ENCODE measurements at places on chromosomes 12 and 14.

- no peak for DNase-seq
Measured at GRCh38 chr12:42222724-42223123, 15.3 kb downstream of the YAF2 start.

- DNase-seq = no peak
Measured at GRCh38 chr12:46442738-46443137, 70.2 kb upstream of the SLC38A2 start.

- DNase-seq = no peak
Measured at GRCh38 chr14:66043921-66044320, 442.2 kb upstream of the CCDC196 start.

GRCh38 chr12:12722435-12723148 is 5.4 kb downstream of the CDKN1B start:
- DNase-seq = no peak

DNA sequence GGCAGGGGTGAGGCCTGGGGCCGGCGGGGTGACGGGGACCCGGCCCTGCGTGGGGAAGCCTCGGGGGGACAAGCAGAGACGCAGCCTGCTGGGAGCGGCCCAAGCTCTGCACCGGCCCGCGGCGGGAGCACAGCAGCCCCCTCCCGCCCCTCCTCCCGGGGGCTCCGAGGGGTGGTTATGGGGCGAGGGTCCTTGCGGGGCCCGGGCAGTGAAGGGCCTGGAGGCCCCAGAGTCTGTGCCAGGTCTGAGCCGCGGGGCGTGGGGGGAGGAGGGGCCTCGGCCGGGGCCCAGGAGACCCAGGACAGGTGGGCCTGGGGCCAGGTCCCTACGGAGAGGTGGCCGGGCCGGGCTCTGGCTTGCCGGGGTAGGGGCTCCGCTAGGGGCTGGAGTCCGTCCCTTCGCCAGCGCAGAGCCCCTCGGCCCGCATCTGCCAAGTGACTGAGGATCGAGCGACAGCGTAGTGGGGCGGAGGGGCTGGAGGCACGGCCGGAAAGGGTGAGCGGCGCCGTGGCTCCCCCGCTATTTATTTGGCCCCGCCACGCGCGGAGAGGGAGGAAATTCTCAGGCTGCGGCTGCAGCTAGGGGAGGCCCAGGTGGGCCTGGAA is 495 bp downstream of the TMEM121 start:
- DNase-seq = peak; percentile 9

GRCh38 chr14:30034152-30034551 is 106.5 kb upstream of the PRKD1 start:
- no peak for DNase-seq

DNA sequence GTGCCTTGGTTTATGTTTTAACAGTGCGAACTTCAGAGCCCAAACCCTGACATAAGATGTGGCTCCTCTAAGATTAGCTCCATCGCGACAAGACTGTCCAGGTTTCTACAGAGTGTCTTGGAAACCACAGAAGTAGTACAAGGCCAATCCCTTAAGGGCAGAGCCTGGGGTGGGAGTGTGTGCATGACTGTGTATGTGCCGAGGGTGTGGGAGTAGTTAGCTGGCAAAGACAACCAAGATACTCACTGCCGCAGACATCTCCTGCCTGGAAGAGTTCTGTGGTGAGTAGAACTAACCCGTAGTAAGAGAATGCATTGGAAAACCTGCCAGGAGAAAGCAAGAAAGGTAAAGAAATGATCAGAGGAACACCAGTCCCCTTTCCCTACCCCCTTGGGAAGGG is 54.1 kb downstream of the DAO start:
- DNase-seq = no peak

GRCh38 chr12:71262466-71262865 is 104.7 kb upstream of the TSPAN8 start:
- DNase-seq = no peak

DNA sequence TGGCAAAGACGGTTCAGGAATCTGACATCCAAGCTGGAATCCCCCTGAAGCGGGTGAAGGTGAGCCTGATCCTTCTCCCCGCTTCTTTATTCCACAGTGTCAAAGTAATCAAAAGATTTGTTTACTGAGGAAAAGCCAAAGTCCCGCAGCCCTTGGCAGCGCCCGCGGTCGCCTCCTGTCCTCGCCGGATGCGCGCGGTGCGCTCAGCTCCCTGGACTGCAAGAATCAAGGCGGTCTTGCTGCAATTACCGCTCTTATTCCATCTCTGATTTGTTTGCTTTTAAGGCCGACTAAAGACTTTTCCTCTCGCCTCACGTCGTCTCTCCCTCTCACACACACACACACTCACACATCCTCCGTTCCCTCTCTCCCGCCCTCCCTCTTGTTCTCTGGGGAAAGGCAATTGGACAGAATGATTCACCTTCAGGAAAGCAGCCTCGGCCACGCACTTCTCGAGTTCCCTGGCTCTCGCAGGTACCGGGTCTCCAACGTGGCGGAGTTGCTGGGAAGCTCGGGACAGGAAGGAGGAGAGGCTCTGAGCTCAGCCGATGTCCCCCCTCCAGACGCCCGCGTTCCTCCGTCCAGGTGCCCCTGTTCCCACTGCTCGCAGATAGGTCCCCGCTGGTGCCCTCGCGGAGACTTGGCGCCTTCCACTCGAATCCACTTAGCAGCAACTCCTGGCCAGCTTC is 68.6 kb upstream of the USP15 start:
- peak; percentile 34 for DNase-seq

- DNase-seq = no peak
Measured at GRCh38 chr12:13379531-13380188, 183.1 kb downstream of the EMP1 start.
